ENCODE measurements at places on chromosomes 6 and 20. TPM values are rescaled to one million over a fixed set of nuclear protein-coding genes. Genes with fewer than 3 reads are reported as not detected.

The FBXL4 gene
- total RNA-seq, result 19.3 TPM

The KCNK15 gene
- total RNA-seq, result 3.5 TPM

The TRIM15 gene
- total RNA-seq, result not detected

The ALDH5A1 gene
- 10.1 TPM for total RNA-seq

The MATN4 gene
- total RNA-seq, result not detected

The KIZ gene
- total RNA-seq, result 25.3 TPM

The TMEM74B gene
- total RNA-seq, result 0.48 TPM

The KCNQ2 gene
- not detected for total RNA-seq

The LY6G5C gene
- 1.9 TPM for total RNA-seq

The GNRH2 gene
- 1.2 TPM for total RNA-seq

The SLC12A5 gene
- not detected for total RNA-seq

The PHF20 gene
- 41.4 TPM for total RNA-seq

GRCh38 chr6:163311830-163312229, 102.7 kb upstream of the QKI start:
- H3K27me3 ChIP-seq, result no peaks in the 10 kb centered on the region
- no peak overlapping the region for H3K4me3 ChIP-seq
- no peaks in the 10 kb centered on the region for H3K4me1 ChIP-seq
- H3K36me3 ChIP-seq, result no peaks in the 10 kb centered on the region
- no peak for DNase-seq
- no peak overlapping the region for H3K27ac ChIP-seq

GRCh38 chr6:70874181-70874913, 82.5 kb downstream of the B3GAT2 start:
- no peak for DNase-seq
- no peaks in the 10 kb centered on the region for H3K36me3 ChIP-seq
- H3K4me1 ChIP-seq, result no peaks in the 10 kb centered on the region
- no peaks in the 10 kb centered on the region for H3K27me3 ChIP-seq

DNA sequence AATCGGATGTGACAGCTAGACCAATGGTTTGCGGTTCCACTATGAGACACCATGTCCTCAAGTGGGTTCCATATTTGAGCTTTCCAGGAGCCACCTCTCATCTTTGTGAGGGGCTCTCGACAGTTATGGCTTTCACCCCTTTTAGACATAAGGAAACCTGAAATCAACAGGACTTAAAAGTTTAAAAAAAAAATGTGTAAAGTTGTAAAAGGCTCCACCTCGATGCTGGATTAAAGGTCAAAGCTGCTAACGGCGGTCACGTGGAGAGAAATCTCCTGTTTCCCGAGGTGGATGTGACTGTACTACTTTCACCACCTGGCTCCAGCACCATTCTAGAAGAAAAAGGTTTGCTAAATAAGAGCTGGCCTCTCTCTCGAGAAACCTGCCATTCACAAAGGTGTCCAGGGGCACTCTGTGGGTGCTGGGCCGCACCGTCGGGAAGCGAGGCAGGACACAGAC, 542 bp downstream of the ATP5F1E start:
- H3K4me3 ChIP-seq, result peak overlapping the region; percentile 86
- no peak for DNase-seq
- H3K4me1 ChIP-seq, result peaks cover 6% of the 10 kb centered on the region
- no peaks in the 10 kb centered on the region for H3K27me3 ChIP-seq
- no peak overlapping the region for H3K27ac ChIP-seq

DNA sequence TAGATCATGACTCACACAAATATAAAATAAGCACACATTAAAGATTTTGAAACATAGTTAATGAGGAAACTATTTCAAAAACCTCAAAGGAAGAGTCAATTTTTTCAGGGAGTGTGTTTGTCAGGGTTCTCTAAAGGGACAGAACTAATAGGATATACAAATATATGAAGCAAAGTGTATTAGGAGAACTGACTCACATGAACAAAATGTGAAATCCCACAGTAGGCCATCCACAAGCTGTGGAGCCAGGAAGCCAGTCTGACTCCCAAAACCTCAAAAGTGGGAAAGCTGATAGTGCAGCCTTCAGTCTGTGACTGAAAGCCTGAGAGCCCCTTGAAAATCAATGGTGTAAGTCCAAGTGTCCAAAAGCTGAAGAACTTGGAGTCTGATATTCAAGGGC, 898.0 kb upstream of the EYS start:
- H3K36me3 ChIP-seq, result no peaks in the 10 kb centered on the region
- no peak overlapping the region for H3K4me3 ChIP-seq
- H3K27ac ChIP-seq, result no peak overlapping the region
- no peaks in the 10 kb centered on the region for H3K27me3 ChIP-seq
- no peak for DNase-seq

- H3K36me3 ChIP-seq, result no peaks in the 10 kb centered on the region
- no peaks in the 10 kb centered on the region for H3K4me1 ChIP-seq
- H3K4me3 ChIP-seq, result no peak overlapping the region
- no peak for DNase-seq
Observed at GRCh38 chr6:47700596-47700995, 2.2 kb downstream of the ADGRF4 start.

DNA sequence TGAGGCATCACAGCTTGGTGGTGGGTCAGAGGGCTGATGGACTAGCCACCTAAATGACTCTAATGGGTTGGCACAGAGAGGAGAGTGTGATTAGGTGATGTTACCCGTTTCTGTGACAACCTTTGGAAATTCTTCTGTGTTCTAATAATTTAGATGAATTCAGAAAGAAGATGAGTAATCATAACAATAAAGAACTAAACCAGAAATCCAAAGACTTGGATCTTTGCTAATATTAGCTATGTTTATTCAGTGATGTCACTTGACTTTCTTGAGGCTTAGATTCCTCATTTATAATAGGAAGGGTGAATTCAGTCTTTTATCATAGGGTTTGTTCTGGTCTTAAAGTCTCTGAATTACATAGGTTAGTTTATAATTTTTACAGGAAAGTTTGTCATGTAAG, 19.9 kb downstream of the CRYBG1 start:
- H3K36me3 ChIP-seq, result no peaks in the 10 kb centered on the region
- no peak overlapping the region for H3K4me3 ChIP-seq
- H3K4me1 ChIP-seq, result no peaks in the 10 kb centered on the region

DNA sequence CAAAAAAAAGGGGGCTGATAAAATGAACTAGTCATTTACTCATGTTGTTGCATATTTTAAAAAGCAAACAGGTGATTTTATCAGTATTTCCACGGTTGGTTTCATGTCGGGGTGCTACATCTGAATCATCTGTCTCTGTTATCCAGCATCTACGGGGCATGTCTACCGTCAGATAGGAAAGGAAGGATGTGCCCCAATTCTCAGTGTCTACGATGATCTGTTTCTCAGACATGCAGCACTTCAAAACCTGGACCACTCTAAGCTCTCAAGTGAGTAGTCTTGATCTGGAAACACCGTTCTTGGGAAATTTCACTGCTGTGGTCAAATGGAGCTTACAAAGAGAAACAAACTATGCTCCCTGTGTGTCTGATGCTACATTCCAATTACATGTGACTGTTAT, 240.3 kb upstream of the TAB2 start:
- H3K27ac ChIP-seq, result no peak overlapping the region
- no peaks in the 10 kb centered on the region for H3K27me3 ChIP-seq
- no peaks in the 10 kb centered on the region for H3K36me3 ChIP-seq
- no peak for DNase-seq

GRCh38 chr6:1797801-1798200, 188.1 kb downstream of the FOXC1 start:
- H3K27ac ChIP-seq, result no peak overlapping the region
- no peaks in the 10 kb centered on the region for H3K36me3 ChIP-seq
- no peak overlapping the region for H3K4me3 ChIP-seq
- H3K4me1 ChIP-seq, result no peaks in the 10 kb centered on the region

DNA sequence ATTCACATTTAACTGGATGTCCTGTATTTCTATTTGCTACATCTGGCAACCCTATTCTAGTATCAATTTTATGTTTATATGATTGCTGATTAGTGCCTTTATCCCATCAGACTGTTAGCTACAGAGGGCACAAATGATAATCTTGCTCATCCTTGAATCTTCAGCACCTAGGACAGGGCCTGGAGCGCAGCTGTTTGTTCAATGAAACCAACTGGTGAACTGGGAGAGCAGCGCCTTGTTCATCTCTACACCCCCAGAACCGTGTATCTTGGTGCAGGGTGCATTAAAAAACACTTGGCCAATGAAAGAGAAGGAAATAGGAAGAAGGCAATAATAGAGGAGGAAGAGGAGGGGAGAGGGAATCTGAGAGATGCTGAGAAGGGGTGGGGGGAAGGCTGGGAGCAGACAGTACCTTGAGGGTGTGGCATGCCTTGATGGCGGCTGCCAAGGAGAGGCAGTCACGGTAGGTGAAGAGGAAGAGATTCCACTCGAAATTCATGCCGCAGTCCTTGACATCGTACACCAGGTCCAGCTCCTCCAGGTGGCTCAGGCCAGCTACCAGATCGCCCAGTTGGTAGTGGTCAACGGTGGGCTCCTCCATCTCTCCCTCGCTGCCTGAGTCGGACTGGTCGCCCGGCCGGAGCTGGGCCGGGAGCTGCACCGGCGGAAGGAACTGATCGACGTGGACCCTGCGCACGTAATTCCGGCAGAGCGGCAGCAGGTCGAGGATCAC, 15.5 kb downstream of the TMEM151B start:
- H3K36me3 ChIP-seq, result no peaks in the 10 kb centered on the region
- no peaks in the 10 kb centered on the region for H3K27me3 ChIP-seq
- no peak for DNase-seq
- H3K27ac ChIP-seq, result no peak overlapping the region
- no peaks in the 10 kb centered on the region for H3K4me1 ChIP-seq
- H3K4me3 ChIP-seq, result no peak overlapping the region

GRCh38 chr20:19887556-19888268, 129.4 kb upstream of the NAA20 start:
- peaks cover 26% of the 10 kb centered on the region for H3K4me1 ChIP-seq
- H3K27me3 ChIP-seq, result no peaks in the 10 kb centered on the region
- no peaks in the 10 kb centered on the region for H3K36me3 ChIP-seq
- DNase-seq, result no peak

- no peak overlapping the region for H3K27ac ChIP-seq
- H3K36me3 ChIP-seq, result no peaks in the 10 kb centered on the region
- peaks cover 11% of the 10 kb centered on the region for H3K27me3 ChIP-seq
- no peak overlapping the region for H3K4me3 ChIP-seq
Observed at GRCh38 chr6:41370488-41371111, 35.2 kb downstream of the NCR2 start.

- H3K4me3 ChIP-seq, result no peak overlapping the region
- H3K27ac ChIP-seq, result no peak overlapping the region
- no peaks in the 10 kb centered on the region for H3K4me1 ChIP-seq
- DNase-seq, result no peak
- no peaks in the 10 kb centered on the region for H3K27me3 ChIP-seq
Observed at GRCh38 chr6:56911847-56912246, 43.1 kb upstream of the BEND6 start.

DNA sequence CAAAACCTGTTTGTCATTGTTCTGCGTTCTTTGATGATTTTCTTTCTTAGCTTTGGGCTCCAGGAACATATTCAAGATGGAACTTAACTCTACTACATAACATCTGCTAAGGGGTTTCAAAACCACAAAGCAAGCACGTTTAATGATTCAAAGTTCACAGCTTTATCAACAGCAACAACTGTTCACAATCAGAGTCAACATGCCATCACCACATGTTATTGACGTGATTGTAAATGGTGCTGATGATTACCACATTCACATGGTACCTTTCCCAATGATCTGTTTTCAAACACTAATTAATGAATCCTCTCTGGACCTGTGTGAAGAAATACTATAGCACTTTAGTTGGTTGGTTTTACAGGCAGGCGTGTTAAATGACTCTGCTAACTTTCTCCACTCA, 180.6 kb upstream of the CEP162 start:
- H3K27me3 ChIP-seq, result no peaks in the 10 kb centered on the region
- no peaks in the 10 kb centered on the region for H3K4me1 ChIP-seq
- no peak overlapping the region for H3K4me3 ChIP-seq

DNA sequence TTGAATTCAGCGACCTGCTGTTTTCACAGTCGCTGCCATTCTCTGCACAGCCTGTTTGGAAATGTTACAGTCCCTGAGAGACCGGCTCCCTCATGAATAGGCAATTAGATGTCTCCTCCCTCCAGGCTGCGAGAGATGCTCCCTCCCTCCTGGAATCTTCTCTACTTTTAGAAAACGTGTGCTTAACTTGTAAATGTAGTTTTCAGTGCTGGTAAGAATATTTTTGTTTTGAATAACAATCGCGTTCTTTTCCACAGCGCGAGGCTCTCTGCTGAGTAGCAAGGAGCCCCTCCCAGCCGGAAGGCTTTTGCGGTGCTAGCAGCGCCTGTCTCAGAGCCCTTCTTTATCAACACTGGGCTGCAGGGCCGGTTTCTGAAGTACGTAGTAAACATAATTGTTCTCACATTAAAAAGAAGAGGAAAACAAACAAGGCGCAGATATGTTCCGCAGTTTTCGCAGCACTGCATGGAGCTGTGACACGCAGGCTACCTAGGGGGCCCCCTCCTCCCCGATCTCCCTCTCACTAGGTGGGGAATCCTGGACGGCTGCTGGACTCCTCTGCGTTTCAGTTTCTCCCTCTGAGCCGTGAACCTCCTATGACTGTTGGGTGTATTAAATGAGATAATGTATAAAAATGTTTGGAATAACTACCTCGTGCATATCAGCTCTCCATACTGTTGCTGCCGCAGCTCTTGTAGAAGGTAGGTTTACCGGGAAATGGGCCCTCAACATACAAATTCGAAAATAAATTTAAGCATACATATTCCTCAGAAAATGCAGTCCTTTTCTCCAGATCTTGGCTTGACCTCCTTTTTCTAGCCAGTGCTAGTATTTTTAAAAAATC, 79.0 kb upstream of the SPACA1 start:
- H3K36me3 ChIP-seq, result no peaks in the 10 kb centered on the region

- no peak overlapping the region for H3K4me3 ChIP-seq
- no peaks in the 10 kb centered on the region for H3K27me3 ChIP-seq
- H3K36me3 ChIP-seq, result no peaks in the 10 kb centered on the region
- H3K4me1 ChIP-seq, result peaks cover 2% of the 10 kb centered on the region
Observed at GRCh38 chr6:11917951-11918738, 94.0 kb upstream of the HIVEP1 start.

GRCh38 chr20:62788607-62789006, 7.7 kb upstream of the MRGBP start:
- H3K27ac ChIP-seq, result no peak overlapping the region
- H3K27me3 ChIP-seq, result no peaks in the 10 kb centered on the region
- no peak overlapping the region for H3K4me3 ChIP-seq
- H3K36me3 ChIP-seq, result no peaks in the 10 kb centered on the region
- no peak for DNase-seq
- peaks cover under 1% of the 10 kb centered on the region for H3K4me1 ChIP-seq

- no peaks in the 10 kb centered on the region for H3K36me3 ChIP-seq
- H3K4me3 ChIP-seq, result no peak overlapping the region
- no peaks in the 10 kb centered on the region for H3K4me1 ChIP-seq
- no peak overlapping the region for H3K27ac ChIP-seq
- no peak for DNase-seq
- H3K27me3 ChIP-seq, result no peaks in the 10 kb centered on the region
Observed at GRCh38 chr6:135222623-135223022, 41.5 kb downstream of the MYB start.

DNA sequence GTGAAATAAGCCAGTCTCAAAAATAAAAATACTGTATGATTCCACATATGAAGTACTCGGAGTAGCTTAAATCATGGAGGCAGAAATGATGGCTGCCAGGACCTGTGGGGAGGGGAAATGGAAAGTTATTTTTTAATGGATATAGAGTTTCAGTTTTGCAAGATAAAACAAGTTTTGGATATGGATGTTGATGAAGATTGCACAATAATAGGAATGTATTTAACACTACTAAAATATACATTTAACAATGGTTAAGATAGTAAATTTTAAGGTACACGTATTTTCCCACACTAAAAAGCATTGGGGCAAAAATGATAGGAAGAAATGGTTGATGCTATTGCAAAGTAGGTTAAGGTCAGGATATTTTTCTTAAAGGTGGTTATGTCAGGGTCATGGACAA, 1058.9 kb upstream of the MAP3K7 start:
- no peak overlapping the region for H3K27ac ChIP-seq
- H3K4me1 ChIP-seq, result no peaks in the 10 kb centered on the region
- no peak for DNase-seq
- no peaks in the 10 kb centered on the region for H3K27me3 ChIP-seq
- no peaks in the 10 kb centered on the region for H3K36me3 ChIP-seq
